ENCODE measurements at places on chromosomes 13 and 19.

DNA sequence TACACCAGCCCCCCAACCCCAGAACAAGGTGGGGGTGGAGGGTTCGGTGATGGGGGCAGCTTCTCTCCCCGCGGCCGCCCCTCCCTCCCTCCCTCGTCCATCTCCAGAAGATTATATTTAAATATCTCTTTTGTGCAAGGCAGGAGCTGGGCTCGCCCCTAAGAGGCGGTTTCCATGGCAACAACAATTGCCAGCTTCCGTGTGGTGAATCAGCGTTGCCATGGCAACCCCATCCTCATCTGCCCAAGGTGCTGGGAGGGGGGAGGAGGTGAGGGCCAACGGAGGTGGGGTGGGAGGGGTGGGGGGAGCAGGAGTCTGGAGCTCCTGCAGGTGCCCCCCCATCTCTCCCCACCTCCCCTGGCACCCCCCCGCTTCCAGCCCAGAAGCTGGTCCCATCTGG lies 46.4 kb downstream of the CELF5 start:
- peak; percentile 41 for DNase-seq

- peak; percentile 98 for DNase-seq
Measured at GRCh38 chr13:50082426-50083281, 67.4 kb downstream of the KCNRG start.

GRCh38 chr19:45070861-45071544 lies 5.3 kb downstream of the ZNF296 start:
- DNase-seq, result no peak

DNA sequence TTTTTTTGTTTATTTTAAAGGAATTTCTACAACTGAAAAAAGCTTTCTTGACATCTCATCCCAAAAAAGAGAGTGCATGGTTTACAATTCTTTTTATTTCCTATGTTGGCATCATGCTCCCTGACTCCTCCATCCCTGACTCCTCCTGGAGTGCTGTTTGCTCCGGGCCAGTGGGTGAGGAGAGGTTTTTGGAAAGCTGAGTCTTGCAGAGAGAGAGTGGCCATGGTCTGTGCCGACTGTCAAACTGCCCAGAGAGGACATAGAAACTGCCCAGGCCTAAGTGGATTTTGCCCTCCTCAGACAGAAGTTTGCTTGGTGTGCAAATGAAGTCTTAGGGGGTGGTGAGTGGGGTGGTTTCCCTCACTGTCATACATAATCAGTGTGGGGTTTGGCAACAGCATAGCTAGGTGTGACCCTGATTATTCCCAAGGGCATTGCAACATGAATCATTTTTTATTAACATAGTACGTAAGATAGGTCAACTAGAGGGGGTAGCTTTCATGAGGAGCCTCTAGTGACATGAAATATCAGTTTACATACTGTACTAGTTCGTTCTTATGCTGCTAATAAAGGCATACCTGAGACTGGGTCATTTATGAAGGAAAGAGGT lies 179.8 kb upstream of the UBL3 start:
- DNase-seq, result no peak

GRCh38 chr13:73803997-73804396 lies 330.2 kb downstream of the KLF12 start:
- peak; percentile 57 for DNase-seq
